ENCODE measurements at places on chromosomes 16 and 17. TPM values are rescaled to one million over a fixed set of nuclear protein-coding genes. Genes with fewer than 3 reads are reported as not detected.
A peak's percentile ranks its signal among the peaks of the same experiment; 100 is the strongest.

GRCh38 chr17:61635913-61636432 is 45.0 kb upstream of the NACA2 start:
- peak; percentile 48 for DNase-seq

- DNase-seq = no peak
These were observed 11.2 kb upstream of the CHST4 start for GRCh38 chr16:71515026-71515425.

DNA sequence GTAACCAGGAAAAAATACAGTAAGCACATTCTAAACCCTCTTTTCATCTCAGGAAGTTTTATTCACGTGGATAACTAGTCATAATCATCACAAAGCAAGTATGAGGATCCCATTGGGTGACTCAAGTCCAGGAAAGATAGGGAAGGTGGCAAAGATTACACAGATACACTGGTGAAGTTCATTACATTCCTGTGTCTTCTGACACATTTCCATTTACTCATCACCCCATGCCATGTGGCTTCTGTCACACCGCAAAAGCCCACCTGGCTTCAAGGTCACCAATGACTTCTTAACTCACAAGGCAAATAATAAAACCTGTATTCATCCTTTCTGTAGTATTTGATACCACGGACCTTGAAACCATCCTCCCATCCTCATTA is 17.0 kb downstream of the HS3ST3A1 start:
- no peak for DNase-seq

DNA sequence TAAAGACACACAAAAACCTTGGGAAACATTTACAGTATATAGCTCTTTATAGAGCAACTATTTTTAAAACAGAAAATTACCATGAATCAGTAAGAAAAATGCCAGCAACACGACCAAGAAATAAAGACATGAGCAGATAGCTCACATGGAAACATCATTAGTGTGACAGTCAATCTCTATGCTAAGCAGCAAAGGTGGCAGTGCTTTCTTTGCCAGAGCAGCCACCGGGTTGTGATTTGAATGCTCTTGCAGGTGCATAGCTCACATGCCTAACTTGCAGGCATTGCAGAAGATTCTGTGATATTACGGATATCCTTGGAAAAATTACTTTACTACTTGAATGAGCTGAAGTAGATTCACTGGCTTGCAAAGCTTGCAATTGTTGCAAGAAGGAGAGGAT is 652.9 kb upstream of the C16orf82 start:
- no peak for DNase-seq

GRCh38 chr17:38353086-38353604 is 1.5 kb downstream of the SOCS7 start:
- no peak for DNase-seq

DNA sequence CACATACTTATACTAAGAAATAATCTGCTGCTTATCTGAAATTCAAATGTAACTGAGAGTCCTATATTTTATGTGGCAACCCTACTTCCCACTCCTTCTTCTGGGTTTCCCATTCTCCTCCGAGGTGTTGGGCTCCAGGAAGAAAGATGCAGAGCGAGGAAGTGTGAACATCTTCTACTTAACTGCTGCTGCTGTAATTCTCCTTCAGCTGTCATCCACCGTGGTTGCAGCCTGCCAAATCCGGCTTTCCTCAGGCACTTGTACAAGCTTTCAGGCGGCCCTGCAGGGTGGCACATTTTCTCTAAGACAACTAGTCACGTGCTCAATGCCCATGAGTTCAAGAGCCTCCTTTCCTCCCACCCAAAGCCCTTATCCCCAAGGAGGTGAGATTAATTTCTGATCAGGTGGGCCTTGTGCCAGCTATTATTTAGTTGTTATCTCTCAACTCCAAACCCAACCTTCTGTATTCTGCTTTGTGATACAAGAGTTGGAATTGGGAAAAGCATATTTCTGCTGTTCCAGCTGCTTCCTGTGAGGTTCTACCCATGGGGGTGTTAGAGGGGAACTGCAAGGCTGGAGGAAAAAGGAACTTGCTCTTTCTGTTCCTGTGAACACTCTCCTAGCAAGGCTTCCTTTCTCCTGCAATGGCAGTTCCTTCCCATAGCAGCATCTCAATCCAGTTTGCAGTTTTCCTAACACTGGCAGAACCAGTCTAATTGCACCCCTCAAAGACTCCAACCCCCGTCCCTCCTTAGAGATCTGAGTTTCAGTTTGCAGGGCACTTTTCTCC is 67.6 kb upstream of the RBBP6 start:
- DNase-seq = no peak

DRC3 gene
- total RNA-seq = 0.12 TPM

IRF8 gene
- total RNA-seq = 150 TPM

- DNase-seq = no peak
These were observed 40.2 kb upstream of the CLEC18A start for GRCh38 chr16:69910964-69911363.

ZDHHC1 gene
- 2.4 TPM for total RNA-seq

DNA sequence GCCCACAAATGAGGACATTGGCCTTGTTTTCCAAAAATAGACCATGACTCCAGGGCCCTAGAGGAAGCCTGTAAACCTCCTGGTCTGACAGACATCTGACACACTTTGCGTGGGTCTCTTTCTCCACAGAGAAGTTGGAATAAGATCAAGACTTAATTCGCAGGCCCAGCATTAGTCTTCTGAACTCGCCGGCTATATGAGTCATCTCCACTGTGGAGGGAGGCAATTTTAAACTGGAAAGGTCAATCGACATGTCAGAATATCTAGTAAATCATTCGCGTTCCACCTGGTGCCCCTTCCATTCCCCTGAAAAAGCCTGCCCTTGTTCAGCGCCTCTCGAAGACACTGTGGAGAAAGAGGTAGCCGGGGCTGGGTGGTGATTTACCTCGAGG is 140.1 kb downstream of the CLEC16A start:
- DNase-seq = no peak

Data from activated naive CD4-positive, alpha-beta T cell treated with anti-CD3 and anti-CD28 coated beads, Interleukin-2, amount 50 U/mL, for 72 hours (primary cell).